ENCODE measurements at places on chromosomes 1 and 21.

GRCh38 chr1:38178216-38178615 lies 131.6 kb upstream of the POU3F1 start:
- no peak for DNase-seq

DNA sequence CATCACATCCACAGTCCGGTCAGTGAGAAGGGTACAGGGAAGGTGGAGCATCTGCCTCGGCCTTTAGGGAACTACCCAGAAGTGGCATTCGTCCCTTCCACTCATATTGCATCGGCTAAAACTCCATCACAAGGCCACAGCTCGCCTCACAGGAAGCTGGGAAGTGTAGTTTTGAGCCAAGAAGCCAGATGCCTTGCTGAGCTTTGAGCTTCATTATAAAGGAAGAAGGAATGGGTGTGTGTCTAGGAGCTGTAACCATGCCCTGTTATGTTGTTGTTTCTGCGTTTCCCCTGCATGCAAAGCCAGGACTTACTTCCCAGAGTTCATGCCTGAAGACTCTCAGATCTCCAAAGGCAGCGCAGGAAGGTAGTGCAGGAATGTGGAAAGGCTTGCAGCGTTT lies 61.1 kb downstream of the OPTC start:
- DNase-seq, result no peak

GRCh38 chr21:28975397-28975796 lies 17.3 kb downstream of the LTN1 start:
- no peak for DNase-seq

DNA sequence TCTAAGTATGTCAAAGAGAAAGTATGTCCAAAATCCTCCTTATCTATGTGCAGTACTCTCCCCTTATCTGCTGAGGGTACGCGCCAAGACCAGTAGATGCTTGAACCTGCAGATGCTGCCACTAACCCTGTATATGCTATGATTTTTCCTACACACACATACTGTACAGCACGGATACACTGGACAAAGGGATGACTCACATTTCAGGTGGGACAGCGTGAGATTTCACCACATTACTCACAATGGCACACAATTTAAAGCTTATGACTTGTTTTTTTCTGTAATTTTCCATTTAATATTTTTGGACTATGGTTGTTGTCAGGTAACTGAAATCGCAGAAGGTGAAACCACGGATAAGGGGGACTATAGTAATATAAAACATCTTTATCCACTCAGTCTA lies 4.1 kb downstream of the ORC1 start:
- no peak for DNase-seq

DNA sequence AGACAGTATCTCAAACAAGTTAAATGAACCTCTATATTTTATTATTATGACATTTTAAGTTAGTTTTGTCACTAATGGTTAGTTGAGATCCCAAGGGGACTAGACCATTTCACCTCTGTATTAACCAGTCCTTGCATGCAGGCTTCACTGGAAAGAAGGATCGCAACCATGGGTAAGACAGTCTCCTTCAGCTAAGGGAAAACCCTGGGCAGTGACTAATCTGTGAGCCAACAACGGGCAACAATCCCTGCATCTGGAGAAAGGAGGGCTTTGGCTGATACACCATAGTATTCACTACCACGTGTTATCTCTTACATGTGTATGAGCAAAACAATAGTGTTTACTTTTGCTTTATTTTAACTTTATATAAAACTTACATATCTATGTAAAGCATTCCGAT lies 708.8 kb upstream of the CHRM3 start:
- DNase-seq, result no peak

GRCh38 chr1:54276617-54277450 lies 76.9 kb downstream of the MRPL37 start:
- no peak for DNase-seq

GRCh38 chr1:204503122-204503912 lies 8.7 kb upstream of the PIK3C2B start:
- no peak for DNase-seq

- DNase-seq, result no peak
These were observed 30.6 kb downstream of the CDKN2C start for GRCh38 chr1:51000651-51001050.

Data from CMK (cell line).